GM12864 (cell line): ENCODE measurements at places on chromosomes 5 and 9.

GRCh38 chr9:137673886-137674285, 55.1 kb downstream of the EHMT1 start:
- DNase-seq = no peak

DNA sequence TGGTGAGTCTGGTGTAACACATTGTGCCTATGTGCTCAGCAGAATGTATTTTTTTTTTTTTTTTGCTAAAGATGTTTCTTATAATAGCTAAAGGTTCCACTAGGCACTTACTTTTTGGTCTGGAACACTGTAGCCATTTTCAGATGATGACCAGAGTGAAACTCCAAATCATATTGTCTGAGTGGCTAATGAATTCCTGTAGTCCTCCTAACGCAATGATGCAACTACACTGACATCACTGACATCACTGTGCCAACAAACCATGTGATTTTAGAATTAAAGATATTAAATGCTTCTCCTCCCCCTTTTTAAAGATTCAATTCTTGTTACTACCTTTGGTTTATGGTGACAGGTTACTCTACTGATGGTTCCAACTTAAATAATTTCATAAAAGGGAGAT, 28.8 kb downstream of the JAKMIP2 start:
- no peak for DNase-seq

- no peak for DNase-seq
These were observed 45.4 kb downstream of the PLGRKT start for GRCh38 chr9:5392285-5392684.

DNA sequence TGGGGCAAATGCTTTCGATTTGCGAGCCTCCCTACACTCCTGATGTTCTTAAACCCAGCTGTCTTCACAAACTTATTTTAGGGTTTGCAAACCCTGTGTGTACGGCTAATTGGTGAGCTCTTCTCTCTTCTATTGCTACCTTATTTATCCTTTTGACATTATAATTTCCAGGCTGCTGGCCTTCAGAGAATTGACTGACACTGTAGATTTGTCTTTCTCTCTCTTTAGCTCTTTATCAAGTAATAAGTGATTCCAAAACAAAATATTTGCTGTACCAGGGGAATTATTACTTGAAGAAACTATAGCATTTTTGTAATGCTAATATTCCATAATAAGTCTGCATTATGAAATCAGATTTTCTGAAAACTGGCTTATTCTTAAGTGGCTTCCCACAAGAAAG, 92.5 kb downstream of the NPR3 start:
- no peak for DNase-seq
